ENCODE measurements at places on chromosomes 16 and 17.

DNA sequence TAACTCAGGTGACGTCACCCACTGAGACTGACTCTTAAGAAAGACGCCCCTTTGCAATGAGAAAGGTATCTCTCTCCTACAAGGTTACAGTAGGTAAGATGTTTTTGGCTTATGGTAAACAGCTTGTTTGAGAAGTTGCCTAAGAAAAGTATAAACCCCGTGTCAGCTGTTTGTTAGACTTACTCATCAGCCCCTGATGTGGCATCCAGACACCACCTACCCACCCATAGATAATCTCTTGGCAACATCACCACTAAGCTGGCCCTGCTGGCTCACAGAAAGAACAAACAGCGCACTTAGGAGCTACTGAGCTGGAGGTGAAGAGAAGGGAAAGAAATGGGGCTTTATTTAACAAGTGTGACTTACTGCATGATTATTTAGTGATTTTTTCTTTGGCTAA is 121.0 kb downstream of the PARN start:
- DNase-seq: no peak

- no peak for DNase-seq
Observed at GRCh38 chr17:67390006-67390645, 13.0 kb downstream of the PITPNC1 start.

GRCh38 chr17:73228748-73229236 is 32.9 kb downstream of the CPSF4L start:
- peak; percentile 24 for DNase-seq

DNA sequence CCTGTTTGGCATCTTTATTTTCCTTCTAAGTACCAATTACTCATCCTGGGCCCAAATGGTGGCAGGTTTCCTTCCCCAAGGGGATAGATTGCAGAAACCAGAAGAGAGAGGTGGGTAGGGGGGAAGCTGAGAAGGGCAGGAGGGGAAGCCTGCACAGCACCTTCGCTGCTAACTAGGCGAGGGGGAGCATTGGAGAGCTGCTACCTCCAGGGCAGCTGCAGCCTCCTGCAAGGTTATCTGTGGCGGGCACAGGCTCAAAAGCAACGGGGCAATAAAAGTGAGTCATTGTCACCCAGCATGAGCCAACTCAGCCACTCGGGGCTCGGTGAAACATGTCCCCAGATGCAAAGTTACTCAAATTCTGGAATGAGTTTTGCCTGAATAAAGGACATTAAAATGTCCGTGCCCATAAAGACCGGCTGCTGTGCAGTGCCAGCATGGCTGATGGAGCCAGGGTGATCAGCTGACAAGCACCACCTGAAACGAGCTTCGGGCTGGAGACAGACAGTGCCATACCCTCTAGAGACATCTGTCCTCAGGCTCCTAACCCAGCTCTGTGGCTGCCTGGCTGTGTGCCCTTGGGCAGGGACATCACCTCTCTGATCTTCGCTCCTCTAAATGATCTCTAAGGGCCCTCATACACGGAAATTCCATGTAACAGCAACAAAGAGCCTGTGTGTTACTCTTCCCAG is 68.1 kb upstream of the GRIN2A start:
- no peak for DNase-seq

DNA sequence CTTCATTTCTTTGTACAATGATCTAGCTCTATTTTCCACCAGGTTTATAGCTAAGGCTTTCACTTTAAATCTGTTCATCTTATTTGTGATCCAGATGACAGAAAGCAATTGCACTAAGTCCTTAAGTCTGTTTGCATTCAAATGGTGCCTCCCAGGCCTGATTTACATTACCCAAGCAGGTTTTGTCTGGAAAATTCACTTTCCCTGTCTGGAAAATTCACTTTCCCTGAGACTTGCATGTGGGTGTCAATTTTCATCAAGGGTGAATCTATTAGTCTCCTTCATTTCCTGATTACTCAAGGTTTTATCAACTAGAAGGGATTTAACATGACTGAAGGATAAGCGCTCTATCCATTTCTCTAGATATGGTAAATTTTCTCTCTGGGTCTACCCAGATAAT is 1480.2 kb upstream of the GOT2 start:
- no peak for DNase-seq

DNA sequence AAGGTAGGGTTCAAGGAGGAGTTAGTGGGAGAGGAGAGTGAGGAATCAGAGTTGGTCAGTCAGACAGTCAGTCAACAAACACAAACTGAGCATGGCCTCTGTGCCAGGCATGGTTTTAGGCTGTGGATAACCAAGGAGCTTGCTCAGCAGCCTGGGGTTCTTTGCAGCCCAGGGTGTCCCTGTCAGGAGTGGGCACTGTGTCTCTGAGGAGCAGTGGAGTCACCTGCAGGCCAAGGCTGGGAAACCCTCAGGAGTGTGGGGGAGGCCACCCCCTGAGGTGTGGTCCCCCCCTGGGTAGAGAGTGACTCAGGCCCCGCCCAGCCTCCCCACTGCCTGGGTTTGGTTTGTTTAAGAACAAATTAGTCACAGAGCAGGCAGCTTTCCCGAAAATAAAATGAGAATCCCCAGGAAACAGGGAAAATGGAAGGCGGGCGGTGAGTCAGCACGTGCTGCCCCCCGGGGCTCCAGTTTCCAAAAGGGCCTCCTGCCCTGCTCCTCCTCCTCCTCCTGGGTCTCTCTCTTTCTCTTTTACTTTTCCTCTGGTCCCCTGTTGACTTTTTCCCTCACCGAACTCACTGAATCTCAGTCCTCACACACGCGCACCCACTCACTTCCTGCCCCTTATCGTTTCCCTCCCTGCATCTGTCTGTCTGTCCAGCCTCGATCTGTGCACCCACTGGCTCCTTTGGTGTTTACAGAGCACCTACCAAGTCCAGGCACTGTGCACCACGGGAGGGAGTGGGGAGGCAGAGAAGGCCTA is 44.3 kb downstream of the SOCS3 start:
- no peak for DNase-seq

Measured in DMS 273 treated with DMSO at 0.1 percent for 48 hours (cell line).